ENCODE measurements at places on chromosomes 12 and 14.

DNA sequence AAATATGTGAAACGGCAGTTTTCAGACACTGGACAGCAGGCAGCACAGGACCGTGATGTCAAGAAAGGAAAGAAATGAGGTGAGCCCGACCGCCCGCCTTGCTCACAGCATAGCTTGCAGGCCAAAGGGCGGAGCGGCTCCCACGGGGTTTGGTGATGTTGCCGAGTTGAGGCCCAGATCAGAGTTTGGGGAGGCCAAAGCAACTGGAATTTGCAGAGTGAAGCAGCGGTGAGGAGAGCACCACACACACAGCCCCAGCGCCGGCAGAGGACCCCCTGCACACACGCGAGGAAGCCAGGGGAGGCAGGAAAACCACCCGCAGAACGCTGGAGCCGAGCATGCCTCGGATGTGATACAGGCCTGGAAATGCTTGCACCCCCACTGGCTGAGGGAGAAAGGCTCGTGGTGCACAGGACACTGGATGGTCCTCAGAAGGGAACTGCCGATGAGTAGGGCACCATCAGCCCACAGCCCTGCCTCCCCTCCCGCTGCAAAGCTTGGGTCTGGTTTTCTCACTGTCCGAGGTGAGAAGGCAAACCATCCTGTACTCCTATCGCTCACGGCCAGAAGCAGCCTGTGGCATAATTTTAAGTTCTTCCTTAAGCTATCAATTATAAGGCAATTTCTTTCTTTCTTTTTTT, 25.7 kb upstream of the PLD4 start:
- DNase-seq: no peak

- DNase-seq: no peak
Observed at GRCh38 chr12:9951026-9951675, 19.0 kb upstream of the CLEC2A start.

DNA sequence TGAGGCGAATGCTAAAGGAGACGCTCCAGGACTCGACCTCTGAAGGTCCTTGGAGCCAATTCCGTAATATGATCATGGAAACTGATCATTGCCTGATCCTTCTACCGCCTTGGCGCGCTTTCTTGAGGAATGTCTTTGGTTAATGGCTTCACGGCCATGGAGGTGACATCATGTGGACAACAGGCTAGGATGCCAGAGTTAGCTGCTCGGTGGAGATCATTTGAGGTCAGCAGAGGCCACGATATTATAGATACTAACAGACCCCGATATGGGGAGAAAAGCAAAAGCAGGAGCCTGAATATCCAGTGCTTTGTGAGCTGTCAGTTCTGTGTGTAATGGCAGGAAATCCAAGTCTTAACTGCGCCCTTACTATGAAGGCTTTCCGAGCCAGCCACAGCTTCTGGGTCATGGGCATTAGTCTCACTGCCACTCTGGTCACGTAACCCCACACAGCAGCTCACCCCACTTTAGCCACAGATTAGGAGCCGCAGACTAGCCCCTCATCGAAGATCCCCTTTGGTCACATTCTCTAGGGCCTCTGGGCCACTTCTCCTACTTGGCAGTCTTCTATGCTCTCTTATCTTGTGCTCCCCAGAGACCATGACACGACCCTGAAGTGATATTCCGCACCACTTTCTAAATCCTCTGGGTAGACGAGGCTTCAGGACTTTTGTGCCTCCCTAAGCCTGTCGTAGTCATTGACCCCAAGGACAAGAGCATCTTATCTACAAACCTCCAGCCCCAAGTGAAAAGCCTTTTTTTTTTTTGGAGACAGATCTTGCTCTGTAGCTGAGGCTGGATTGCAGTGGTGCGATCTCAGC, 724 bp upstream of the CS start:
- DNase-seq: no peak

DNA sequence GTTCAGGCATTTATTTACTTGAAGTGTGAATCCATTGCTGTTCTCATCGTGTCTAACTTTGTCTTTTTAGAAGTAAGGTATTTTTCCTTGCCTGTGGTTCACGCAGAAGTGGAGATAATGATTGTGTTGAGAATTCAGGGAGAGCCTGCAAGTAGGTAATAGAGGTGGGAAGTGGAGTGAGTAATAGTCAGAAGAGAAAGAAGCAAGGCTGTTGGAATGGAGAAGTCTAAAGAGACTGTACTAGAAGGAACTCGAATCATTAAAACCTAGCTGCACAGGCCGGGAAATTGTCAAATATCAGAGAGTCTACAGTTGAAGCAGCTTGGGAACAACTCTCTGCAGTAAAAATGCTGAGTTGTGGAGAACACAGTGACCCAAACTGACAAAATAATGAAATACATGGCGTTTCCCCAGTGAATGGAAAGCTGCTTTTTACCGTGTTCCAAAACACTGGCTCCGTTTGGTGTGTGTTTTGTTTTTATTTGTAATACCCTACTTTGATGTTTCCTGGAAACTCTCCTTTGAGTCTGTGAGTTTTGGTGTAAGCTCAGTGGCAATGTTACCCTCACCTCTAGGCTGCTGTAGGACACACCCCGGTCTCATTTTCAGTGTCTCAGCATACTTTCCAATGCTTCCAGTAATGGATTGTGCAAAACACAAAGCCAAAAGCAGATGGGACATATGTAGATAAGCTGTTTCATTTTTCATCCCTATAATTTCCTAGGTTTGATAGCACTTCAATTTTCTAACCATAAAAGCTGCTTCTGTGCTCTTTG, 146.6 kb downstream of the CRADD start:
- no peak for DNase-seq

GRCh38 chr12:132614861-132615578, 3.6 kb upstream of the P2RX2 start:
- DNase-seq: peak; percentile 80

DNA sequence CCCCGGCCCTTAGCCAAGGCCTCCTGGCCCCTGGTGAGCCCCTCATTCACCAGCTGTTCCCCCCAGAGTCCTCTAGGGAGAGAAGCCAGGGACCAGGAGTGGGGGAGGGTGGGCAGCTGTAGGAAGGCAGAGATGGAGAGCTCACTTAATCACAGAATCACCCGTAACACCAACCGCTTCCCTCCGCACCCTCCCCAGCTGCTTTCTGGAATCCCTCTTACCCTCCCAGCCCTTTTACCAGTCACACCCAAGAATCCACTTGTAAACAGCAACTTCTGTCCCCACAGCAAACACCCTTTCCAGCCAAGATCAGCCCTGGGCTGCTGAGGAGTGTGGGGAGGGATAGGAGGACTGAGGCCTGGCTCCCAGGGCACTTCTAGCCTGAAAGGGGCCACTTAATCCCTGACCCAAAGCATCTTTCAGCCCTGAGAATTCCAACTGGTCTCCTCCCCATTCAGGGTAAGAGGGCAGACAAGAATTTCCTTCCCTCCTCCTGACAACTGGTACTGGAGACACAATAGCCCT, 18.8 kb downstream of the NCKAP5L start:
- no peak for DNase-seq

GRCh38 chr12:56833780-56834179, 70.7 kb downstream of the HSD17B6 start:
- DNase-seq: no peak

- no peak for DNase-seq
Observed at GRCh38 chr12:92334552-92334951, 188.9 kb upstream of the BTG1 start.

DNA sequence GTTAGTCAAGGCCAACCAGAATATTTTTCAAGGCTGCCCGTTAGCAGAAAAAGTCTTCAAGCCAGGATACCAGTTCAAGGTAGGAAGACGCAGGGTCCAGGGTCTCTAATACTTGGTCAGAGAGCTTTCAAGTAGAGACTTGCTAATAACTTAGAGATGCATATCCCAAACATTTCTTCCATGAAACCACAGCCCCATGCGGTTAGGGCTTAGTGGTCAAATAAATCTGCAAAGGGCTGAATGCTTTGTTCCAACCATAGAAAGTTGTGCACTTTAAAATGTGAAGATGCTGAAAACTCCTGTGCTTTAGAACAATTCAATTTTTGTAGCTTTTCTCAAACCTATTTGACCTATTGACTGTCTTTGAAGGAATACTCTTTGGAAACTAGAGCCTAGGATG, 208.9 kb downstream of the PIK3C2G start:
- no peak for DNase-seq
